ENCODE measurements at places on chromosomes 5 and 9. TPM values are rescaled to one million over a fixed set of nuclear protein-coding genes. Genes with fewer than 3 reads are reported as not detected.

- peak overlapping the region; percentile 90 for H3K27ac ChIP-seq
- H3K4me1 ChIP-seq = peaks cover 28% of the 10 kb centered on the region
- no peak for DNase-seq
- H3K27me3 ChIP-seq = no peaks in the 10 kb centered on the region
- no peaks in the 10 kb centered on the region for H3K36me3 ChIP-seq
Measured at GRCh38 chr9:136588663-136589464, 43.0 kb upstream of the NOTCH1 start.

- no peaks in the 10 kb centered on the region for H3K36me3 ChIP-seq
- no peak overlapping the region for H3K4me3 ChIP-seq
- DNase-seq = no peak
Measured at GRCh38 chr9:90815944-90816357, 14.3 kb downstream of the SYK start.

ENTPD2 gene
- total RNA-seq = 3.2 TPM

RETREG1 gene
- 1.9 TPM for total RNA-seq

CDH9 gene
- total RNA-seq = 0.73 TPM

HMCN2 gene
- total RNA-seq = 9.1 TPM

- DNase-seq = no peak
- peaks cover 36% of the 10 kb centered on the region for H3K36me3 ChIP-seq
- no peaks in the 10 kb centered on the region for H3K4me1 ChIP-seq
- H3K27ac ChIP-seq = no peak overlapping the region
Measured at GRCh38 chr5:14301186-14301585, 158.0 kb downstream of the TRIO start.

DIPK1B gene
- total RNA-seq = 35.3 TPM

DNA sequence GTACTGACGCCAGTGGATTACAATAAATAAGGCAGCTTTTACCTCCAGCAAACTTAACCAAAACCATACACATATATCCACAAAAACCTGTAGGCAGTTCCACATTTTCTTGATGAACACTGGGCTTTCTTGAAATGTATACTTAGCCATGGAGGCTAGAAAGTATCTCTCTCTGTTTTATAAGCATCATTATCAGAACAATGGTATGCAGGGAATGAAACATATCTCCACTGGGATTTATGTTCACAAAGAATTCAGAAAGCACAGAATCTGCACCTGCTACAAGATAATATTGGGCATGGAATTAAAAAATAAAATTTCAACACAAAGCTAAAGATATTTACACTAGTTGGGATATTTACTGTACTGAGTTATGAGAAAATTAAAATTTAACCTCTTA is 126.1 kb upstream of the RASA1 start:
- no peak overlapping the region for H3K4me3 ChIP-seq
- H3K4me1 ChIP-seq = no peaks in the 10 kb centered on the region
- H3K27ac ChIP-seq = no peak overlapping the region
- no peaks in the 10 kb centered on the region for H3K36me3 ChIP-seq
- no peaks in the 10 kb centered on the region for H3K27me3 ChIP-seq

DNA sequence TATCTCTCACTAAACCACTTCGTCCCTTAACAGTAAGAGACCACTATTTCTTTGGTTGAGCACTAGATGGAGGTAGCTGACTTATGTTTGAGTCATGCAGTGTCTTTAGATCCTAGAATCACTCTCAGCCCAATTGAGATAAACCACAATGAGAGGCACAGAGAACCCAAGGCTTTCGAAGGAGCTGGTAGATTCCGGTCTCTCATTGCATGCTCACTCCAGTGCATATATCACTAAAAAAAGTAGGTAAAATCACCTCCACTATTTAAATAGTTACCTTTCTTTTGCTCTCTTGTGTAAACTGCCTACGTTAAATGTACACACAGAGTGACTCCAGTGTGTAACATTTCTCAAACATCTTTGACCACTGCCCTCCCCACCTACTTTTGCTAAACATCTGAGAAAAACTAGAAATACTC is 27.6 kb downstream of the ACTL7A start:
- H3K27me3 ChIP-seq = no peaks in the 10 kb centered on the region
- H3K36me3 ChIP-seq = peaks cover 7% of the 10 kb centered on the region
- no peak overlapping the region for H3K27ac ChIP-seq
- no peak for DNase-seq
- no peaks in the 10 kb centered on the region for H3K4me1 ChIP-seq

GRCh38 chr5:79436821-79437220 is 77.1 kb downstream of the HOMER1 start:
- H3K27me3 ChIP-seq = no peaks in the 10 kb centered on the region
- H3K36me3 ChIP-seq = peaks cover 5% of the 10 kb centered on the region
- no peak overlapping the region for H3K27ac ChIP-seq
- no peaks in the 10 kb centered on the region for H3K4me1 ChIP-seq

DNA sequence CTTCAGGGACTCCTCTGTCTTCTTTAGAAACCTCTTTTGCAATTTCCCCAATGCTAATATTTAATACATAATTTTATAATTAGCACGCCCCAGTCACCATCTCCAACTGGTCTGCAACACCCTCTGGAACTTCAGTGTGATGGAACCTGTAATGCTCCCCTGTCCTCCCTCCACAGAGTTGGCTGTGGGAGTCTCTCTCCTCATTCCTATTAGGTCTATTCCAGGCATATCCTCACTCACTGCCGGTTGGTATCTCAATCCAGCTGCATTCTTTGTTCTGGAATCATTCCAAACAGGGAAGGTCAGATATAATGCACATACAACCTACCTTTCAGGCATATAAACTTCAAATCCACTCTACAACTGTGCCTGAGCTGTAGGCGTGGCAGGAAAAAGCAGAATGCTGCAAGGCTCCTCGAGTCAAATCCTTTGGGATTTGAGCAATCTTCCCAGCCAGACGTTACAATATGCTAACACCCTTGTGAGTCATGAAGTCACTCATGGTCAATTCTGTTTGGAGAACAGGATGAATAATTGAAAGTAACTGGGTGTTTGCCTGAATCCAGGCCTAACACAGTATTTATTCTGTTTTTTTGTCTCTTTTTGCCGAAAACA is 293.8 kb downstream of the CWC27 start:
- no peaks in the 10 kb centered on the region for H3K4me1 ChIP-seq
- no peaks in the 10 kb centered on the region for H3K27me3 ChIP-seq
- no peaks in the 10 kb centered on the region for H3K36me3 ChIP-seq
- H3K4me3 ChIP-seq = no peak overlapping the region
- no peak for DNase-seq

NMUR2 gene
- not detected for total RNA-seq

DNA sequence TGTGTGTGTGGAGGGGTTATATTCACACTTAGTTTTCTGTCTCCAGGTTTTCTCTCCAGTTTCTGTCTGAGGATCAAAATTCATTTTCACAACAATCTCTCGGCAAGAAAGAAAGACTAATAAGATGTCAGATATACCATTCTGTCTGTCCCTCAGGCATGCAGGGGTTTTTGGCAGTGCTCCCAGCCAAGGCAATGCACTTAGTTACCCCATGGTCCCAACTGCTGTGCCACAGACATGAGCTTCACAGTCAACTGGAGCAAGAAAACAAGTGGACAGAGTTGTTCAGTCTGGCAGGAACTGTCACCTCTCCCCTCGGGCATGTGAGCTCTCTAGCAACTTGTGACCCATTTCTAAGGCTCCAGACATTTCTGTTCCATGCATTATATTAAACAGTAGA is 101.7 kb upstream of the LHFPL2 start:
- peaks cover 3% of the 10 kb centered on the region for H3K4me1 ChIP-seq
- no peak overlapping the region for H3K27ac ChIP-seq
- DNase-seq = no peak
- H3K36me3 ChIP-seq = no peaks in the 10 kb centered on the region

- peaks cover 30% of the 10 kb centered on the region for H3K4me1 ChIP-seq
- no peaks in the 10 kb centered on the region for H3K27me3 ChIP-seq
- no peaks in the 10 kb centered on the region for H3K36me3 ChIP-seq
Measured at GRCh38 chr5:134003817-134004625, 754 bp downstream of the VDAC1 start.

- no peaks in the 10 kb centered on the region for H3K27me3 ChIP-seq
- no peak overlapping the region for H3K4me3 ChIP-seq
- no peaks in the 10 kb centered on the region for H3K4me1 ChIP-seq
- no peak for DNase-seq
Measured at GRCh38 chr5:147168578-147169327, 66.1 kb upstream of the STK32A start.

DNA sequence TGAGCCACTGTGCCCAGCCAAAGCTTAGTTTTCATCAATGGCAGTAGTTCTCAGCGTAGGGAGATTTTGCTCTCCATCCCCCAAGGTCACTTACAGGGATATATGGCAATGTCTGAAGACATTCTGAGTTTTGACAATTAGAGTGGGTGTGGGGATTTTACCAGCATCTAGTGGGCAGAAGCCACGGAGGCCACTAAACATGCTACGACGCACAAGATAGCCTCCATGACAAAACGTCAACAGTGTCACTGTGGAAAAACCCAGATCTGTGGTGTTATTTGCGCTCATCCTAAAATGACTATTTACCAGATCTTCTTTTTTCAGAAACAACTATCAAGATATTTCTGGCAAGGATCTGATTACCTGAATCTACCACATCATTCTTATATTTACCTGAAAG is 68.2 kb downstream of the CDC14B start:
- H3K4me1 ChIP-seq = 0 out of 2 replicates have a peak, but pooled peaks cover 6% of the 10 kb centered on the region
- H3K4me3 ChIP-seq = no peak overlapping the region
- no peak overlapping the region for H3K27ac ChIP-seq
- H3K36me3 ChIP-seq = no peaks in the 10 kb centered on the region
- no peaks in the 10 kb centered on the region for H3K27me3 ChIP-seq

DNA sequence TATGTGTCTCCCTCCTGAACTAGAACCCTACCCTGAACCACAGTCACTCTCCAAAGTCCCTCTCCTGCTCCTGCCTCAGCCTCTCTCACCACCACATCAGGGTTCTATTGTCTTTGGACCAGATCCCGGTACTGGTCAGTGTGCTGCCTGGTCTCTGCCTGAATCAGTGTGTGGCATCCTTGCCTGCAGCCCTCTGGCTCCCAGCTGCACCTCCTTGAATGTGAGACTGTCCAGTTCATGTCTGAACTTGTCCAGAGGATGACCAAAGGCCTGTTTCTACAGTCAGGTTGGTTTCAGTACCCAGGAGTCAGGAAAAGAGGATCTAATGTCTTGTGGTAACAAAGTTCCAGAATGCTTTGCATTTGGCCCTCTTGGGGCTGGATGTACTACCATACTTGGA is 76.8 kb upstream of the RANBP3L start:
- no peaks in the 10 kb centered on the region for H3K4me1 ChIP-seq
- no peak for DNase-seq
- H3K27me3 ChIP-seq = no peaks in the 10 kb centered on the region
- no peak overlapping the region for H3K4me3 ChIP-seq

ACTBL2 gene
- total RNA-seq = not detected

DNA sequence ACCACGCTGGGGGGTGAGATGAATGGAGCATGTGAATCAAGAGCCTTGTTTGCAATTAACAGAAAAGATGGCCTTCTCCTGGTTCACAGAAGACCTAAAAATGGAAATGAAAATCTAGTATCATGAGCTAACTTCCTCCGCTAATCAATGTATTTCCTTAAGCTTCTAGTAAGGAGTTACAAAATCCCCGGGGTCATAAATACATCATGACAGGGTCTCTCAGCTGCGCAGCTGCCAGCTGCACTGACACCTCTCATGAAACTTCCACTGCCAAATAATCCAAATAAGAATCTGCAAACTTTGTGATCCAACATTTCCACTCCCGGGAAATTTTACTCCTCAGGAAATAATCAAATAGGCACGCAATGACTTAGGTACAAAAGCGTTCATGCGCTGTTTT is 11.9 kb downstream of the MYO10 start:
- no peaks in the 10 kb centered on the region for H3K27me3 ChIP-seq
- no peaks in the 10 kb centered on the region for H3K36me3 ChIP-seq
- no peak for DNase-seq
- no peaks in the 10 kb centered on the region for H3K4me1 ChIP-seq

TAF11L14 gene
- total RNA-seq = not detected

DNA sequence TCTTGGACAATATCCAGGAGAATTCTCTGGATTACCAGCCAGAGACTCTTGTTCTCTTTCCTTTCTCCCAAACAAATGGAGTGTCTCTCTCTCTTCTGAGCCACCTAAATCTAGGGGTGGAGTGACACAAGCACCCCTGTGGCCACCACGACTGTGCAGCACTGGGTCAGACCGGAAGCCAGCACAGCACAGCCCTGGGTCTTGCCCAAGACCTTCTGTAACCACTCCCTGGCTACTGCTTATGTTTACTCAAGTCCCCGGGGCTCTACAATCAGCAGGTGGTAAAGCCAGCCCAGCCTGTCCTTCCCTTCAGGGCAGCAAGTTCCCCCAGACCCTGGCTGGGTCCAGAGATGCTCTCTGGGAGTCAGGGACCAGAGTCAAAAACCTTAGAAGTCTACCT is 110.0 kb upstream of the TUT7 start:
- H3K4me3 ChIP-seq = no peak overlapping the region
- no peaks in the 10 kb centered on the region for H3K27me3 ChIP-seq
- DNase-seq = no peak

- H3K27me3 ChIP-seq = no peaks in the 10 kb centered on the region
- no peak for DNase-seq
- no peak overlapping the region for H3K4me3 ChIP-seq
- H3K36me3 ChIP-seq = no peaks in the 10 kb centered on the region
- no peak overlapping the region for H3K27ac ChIP-seq
Measured at GRCh38 chr9:91066856-91067255, 265.2 kb downstream of the SYK start.

DND1 gene
- total RNA-seq = 0.41 TPM

- no peak overlapping the region for H3K4me3 ChIP-seq
- no peak overlapping the region for H3K27ac ChIP-seq
- no peak for DNase-seq
- no peaks in the 10 kb centered on the region for H3K27me3 ChIP-seq
- peaks cover 10% of the 10 kb centered on the region for H3K4me1 ChIP-seq
Measured at GRCh38 chr9:91818647-91819403, 131.2 kb downstream of the ROR2 start.

LIFR gene
- 18.9 TPM for total RNA-seq

PWWP2A gene
- 63.0 TPM for total RNA-seq

MARVELD2 gene
- total RNA-seq = 31.4 TPM

- DNase-seq = no peak
- no peak overlapping the region for H3K4me3 ChIP-seq
Measured at GRCh38 chr5:109329333-109330237, 80.2 kb downstream of the PJA2 start.

AK3 gene
- 23.9 TPM for total RNA-seq

DNA sequence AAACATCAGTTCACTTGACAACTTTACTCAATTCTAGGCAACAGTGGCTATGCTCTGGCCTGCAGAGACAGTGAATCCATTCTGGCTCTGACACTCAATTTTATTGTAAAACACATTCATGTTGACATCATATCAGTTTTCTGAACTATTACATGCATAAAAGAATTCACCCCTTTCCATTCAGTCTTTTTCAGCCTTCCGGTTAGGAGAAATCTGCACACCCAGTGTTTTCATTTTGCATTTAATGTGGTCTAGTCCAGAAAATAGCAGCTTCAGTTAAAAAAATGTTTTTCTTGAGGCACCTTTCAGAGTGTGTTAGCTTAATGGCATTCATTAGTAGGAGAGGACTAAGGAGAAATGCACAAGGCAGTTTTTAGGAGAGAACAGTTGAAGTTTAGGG is 95.1 kb downstream of the PBX3 start:
- H3K27ac ChIP-seq = no peak overlapping the region
- H3K4me1 ChIP-seq = peaks cover 2% of the 10 kb centered on the region
- H3K4me3 ChIP-seq = no peak overlapping the region
- no peaks in the 10 kb centered on the region for H3K36me3 ChIP-seq
- no peak for DNase-seq
